CD4-positive, alpha-beta T cell treated with Interleukin-2 at 100 ng/mL for 4 hours (primary cell): ENCODE measurements at places on chromosomes 1 and 21.
A peak's percentile ranks its signal among the peaks of the same experiment; 100 is the strongest.

DNA sequence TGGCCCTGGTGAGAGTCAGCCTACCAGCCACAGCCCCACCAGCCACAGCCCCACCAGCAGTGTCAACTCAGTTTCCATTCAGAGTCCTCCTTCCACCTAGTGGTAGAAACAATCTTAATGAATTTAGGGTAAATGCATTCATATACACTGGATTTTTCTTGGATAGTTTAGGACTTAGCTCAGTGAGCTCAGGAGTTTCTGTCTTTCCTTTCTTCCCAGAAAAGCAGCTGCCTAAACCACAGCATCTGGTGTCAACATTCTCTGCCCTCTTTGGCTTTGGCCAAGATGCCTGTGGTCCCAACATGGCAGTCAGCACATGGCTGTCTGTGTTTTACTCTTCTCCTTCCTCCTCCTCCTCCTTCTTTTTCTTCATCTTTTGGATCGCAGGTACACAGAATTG is 94.0 kb downstream of the CLIC6 start:
- DNase-seq: no peak

DNA sequence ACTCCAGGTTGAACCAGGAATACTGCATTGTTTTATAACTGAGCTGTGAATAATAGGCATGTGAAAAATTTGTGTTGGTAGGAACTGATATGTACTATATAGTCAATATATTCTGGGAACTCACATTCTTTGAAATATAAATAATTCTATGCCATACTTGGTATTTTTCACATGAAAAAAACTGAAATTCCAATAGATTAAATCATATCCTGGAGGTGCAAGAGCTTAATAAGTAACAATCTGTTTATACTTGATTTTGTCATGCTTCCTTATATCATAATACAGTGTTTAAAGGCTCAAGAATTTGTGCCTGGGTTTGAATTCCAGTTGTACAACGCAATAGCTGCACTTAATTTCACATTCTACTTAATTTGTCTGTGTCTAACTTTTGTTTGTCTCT is 387.0 kb downstream of the USP25 start:
- DNase-seq: no peak

DNA sequence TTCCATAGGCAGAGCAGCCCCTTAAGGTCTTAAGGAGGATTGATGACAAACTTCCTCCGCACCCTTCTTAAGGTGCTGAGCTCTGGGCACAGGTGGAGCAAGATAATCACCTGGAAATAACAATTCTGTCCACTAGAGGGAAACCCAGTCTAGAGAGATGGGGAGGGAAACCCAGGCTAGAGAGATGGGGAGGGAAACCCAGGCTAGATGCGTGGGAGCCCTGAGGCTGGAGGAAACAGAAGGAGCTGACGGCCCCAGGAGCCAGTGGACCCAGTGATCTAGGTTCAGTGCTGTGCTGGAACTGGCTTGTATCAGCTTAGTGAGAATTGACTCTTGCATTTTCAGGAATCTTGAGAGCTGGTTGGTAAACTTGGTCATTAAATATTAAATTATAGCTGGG is 17.8 kb upstream of the MYCL start:
- peak; percentile 77 for DNase-seq

GRCh38 chr1:100629391-100629790 is 90.2 kb upstream of the VCAM1 start:
- no peak for DNase-seq

DNA sequence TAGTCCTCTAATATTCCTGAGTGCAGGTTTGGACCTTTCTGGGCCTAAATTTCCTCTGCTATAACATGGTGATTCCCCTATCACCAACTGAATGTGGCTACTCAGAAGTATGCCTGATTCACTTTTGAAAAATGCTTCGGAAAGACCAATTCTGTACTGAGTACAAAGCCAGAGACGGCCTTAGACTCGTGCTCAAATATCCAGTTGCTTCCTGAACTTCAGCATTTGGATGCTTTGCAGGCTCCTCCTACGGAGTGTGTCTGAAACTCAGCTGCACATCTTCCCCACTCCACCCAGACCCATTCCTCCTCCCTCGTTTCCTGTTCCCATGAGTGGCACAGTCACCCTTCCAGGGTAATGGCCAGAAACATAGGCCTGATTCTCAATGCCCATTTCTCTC is 98.4 kb upstream of the GADD45A start:
- DNase-seq: no peak

DNA sequence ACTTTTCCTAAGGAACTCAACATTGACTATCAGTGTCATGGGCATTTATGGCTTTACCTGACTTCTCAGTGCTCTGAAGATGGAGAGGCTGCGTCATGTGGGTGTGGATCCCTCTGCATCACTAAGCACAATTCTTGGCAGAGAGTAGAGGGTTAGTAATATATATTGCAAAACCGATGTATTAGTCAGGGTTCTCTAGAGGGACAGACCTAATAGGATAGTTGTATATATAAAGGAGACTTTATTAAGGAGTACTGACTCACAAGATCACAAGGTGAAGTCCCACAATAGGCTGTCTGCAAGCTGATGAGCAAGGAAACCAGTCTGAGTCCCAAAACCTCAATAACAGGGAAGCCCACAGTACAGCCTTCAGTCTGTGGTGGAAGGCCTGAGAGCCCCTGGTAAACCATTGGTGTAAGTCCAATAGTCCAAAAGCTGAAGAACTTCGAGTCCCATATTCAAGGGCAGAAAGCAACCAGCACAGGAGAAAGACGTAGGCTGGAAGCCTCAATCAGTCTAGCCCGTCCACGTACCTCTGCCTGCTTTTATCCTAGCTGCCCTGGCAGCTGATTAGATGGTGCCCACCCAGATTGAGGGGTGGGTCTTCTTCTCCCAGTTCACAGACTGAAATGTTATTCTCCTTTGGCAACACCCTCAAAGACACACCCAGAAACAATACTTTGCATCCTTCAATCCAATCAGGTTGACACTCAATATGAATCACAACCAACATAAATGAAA is 159.7 kb upstream of the NRIP1 start:
- DNase-seq: no peak

DNA sequence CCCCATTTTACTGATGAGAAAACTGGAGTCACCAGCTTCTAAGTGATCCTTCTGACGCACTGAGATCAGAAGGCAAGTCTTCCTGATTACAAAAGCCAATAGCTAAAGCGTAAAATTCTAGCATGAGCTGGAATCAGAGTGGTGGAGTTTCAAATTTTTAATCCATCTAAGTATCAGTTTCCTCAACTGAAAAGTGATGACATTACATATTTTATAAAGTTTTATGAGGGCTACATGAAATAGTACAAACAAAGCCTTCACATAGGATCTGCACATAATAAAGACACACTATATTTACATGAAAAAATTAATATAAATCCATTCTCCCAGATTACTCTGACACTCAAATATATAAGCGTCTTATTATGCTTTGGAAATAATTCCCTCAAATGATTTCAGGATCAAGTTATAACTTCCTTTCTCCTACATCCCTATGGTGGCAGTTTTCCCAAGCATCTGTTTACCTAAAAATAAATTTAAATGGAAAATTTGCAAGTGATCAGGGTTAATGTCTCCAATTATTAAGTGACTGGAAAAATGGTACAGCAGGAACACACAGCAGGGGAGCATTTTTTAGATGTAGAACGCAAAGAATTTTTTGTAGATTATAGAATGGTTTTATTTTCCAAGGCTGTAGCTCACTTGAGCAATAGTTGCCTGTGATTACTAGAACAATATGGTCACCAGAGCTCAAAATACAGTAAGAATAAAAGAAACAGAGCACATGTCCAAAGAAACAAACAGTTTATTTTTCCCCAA is 490.4 kb upstream of the C1orf87 start:
- no peak for DNase-seq

DNA sequence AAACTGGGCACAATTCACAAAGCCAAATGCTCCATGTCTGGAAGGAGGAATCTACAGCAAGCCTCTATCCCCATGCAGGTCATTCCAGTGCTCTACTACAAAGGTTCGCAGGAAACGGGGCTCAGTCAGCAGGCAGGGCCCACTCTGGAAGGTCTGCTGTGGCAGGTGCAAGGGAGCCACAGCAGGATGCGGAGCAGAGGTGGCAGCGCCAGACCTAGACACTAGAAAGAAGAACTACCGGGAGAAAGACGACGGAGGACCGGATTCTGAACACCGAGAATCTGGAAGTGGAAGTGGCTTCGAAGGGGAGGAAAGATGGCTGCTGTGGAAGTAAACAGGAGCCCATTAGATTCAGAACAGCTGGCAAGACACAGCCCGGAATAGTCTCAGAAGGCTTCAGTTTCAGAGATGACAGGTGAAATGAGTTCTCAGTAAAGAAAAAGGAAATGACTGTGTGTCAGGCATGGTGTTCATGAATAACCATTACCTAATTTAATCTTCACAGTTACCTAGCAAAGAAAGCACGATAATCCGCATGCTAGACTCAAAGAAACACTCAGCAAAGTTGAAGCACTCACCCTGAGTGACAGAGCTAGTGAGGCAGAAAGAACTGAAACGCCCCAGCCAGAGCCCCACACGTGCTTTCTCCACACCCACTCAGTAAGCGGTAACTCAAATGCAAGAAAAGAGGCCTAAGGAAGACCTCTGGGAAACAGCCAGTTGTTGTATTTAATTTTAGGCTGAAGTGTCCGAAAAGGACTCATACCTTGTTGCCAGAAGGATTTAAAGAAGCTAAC is 21.4 kb downstream of the SETD4 start:
- DNase-seq: no peak

GRCh38 chr1:240255922-240256321 is 164.2 kb downstream of the FMN2 start:
- no peak for DNase-seq

- DNase-seq: no peak
Observed at GRCh38 chr1:17629460-17629859, 90.0 kb downstream of the ARHGEF10L start.

DNA sequence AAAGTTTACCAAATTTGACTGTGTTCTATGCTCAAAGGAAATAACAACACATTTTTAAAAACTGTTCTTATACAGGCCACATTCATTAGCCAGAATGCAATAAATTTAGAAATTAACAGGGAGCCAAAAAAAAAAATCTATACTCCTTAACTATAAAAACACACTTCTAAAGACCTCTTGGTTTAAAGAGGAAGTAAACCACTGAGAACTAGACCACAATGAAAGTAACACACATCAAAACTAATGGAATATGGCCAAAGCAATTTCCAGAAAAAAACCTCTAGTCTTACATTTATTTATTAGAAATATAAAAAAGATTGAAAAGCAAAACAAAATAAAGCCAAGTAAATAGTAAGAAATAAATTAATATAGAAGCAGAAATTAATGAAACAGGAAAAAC is 48.9 kb upstream of the GADD45A start:
- DNase-seq: no peak

- DNase-seq: no peak
Observed at GRCh38 chr1:2360588-2361364, 30.6 kb downstream of the MORN1 start.

DNA sequence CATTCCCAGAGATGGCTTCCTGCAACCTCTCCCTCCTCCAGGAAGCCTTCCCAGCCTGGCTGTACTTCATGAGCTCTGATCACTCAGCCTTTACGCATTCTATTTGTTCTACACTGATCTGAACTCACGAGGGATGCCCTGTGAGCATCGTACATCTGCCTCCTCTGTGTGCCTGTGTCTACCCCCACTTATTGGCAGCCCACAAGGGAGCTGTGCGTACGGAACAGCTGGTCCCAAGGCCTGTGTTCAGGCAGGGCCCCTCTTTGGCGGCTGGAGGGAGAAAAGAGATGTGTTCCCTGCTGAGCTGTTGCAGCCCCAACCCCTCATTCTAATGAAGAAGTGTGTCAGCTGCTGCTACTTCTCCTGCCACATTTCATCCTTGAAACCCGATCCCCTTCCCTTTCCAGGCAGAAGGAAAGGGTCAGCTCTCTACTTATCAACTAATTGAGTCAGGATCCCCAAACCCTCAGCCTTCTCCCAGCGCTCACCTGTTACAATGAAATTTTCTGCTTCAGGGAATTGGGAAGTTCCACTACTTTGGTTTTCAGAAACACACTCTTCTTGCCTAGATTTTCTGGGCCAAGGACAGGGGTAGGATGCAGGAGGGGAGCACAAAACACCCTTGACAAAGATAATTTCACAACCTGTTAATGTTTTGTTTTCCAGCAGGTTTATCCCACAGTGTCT is 3.2 kb downstream of the INKA2 start:
- no peak for DNase-seq

- no peak for DNase-seq
Observed at GRCh38 chr21:37784591-37785318, 131.5 kb downstream of the KCNJ6 start.

- no peak for DNase-seq
Observed at GRCh38 chr1:168687816-168688215, 41.2 kb downstream of the DPT start.

GRCh38 chr21:34865400-34866241 is 183.5 kb downstream of the RUNX1 start:
- DNase-seq: peak; percentile 38

- DNase-seq: no peak
Observed at GRCh38 chr1:2343023-2343935, 48.1 kb downstream of the MORN1 start.
